ENCODE measurements at places on chromosomes 4 and X.
A peak's percentile ranks its signal among the peaks of the same experiment; 100 is the strongest.

- no peak for DNase-seq
These were observed 126.0 kb upstream of the PAQR3 start for GRCh38 chr4:79065262-79065661.

DNA sequence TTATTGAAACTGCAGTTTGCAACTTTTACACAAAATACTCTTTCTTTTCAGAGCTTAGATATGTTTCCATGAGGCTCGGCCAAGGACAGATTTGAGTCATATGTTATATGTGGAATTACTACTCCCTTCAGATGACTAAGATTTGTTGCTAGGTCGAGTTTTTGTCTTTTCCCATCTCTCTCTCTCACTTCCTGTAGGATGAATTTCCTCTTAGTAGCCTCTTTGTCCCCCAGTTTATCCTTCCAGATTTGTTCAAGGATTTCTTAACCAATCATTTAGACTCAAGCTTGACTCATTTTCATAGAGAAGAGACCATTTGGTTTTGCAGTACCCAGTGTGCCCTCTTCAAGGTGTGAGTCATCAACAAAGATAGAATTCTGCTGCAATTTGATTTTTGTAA, 209.2 kb downstream of the GLUD2 start:
- DNase-seq, result peak; percentile 15

GRCh38 chrX:106581856-106582255, 29.9 kb upstream of the RADX start:
- no peak for DNase-seq

- DNase-seq, result peak; percentile 93
These were observed 39.6 kb downstream of the CCNI start for GRCh38 chr4:77036206-77036605.

GRCh38 chr4:25879587-25879986, 16.8 kb upstream of the SEL1L3 start:
- no peak for DNase-seq

DNA sequence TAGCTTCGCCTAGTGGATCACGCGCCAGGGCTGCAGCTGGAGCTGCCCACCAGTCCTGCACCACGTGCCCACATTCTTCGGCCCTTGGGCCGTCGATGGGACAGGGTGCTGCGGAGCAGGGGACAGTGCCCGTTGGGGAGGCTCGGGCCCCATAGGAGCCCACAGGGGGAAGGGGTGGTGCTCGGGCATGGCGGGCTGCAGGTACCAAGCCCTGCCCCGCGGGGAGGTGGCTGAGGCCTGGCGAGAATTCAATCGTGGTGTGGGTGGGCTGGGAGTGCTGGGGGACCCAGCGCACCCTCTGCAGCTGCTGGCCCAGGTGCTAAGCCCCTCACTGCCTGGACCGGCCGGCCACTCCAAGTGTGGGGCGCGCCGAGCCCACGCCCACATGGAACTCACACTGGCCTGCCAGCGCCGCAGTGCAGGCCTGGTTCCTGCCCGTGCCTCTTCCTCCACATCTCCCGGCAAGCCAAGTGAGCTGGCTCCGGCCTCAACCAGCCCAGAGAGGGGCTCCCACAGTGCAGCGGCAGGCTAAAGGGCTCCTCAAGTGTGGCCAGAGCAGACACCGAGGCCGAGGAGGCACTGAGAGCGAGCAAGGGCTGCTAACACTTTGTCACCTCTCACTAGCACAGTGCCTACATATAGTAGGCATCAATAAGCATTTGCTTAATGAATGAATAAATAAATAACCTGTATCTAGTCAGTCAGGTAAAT, 11.7 kb downstream of the SCFD2 start:
- DNase-seq, result no peak

DNA sequence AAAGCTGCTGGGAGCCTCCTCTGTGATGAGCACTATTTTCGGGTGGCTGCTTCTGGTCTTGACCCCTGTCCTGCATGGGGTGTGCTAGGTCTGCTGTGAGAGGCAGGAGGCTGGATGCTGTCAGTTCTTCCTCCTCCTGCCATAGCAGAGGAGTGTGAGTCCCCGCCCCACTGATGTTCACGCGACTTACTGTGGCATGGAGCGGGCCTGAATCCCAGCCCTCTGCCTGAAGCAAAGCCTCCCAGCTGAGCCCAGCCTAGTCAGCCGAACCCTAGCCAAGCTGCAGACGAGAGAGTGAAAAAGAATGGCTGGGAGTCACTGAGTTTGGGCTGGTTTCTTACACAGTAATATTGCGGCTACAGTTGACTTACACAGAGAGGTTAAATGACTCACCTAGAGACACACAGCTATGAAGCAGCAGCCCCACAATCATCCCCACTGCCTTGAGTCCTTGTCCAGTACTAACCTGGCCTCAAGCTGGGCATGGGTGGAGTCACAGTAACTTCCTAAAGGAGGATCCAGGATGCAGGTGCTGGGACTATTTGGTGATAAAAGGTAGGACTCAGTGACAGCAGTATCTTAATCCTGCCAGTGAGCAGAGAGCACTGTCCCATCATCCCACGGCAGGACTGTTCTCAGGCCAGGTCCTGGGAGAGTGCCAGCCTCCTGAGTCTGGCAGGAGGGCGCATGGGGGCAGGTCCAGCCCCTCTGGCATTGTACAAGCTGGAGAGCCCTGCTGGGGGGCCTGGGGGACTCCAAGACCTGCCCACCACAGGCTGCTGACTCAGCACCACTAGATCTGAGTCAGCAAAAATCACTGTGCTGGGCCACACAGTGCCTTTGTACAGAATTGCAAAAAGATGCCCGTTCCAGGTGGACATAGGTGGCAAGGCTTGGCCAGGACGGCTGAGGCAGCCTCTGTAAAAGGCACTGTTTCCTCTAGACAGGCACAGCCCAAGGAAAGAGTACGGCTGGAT, 60.4 kb upstream of the CRMP1 start:
- DNase-seq, result no peak

DNA sequence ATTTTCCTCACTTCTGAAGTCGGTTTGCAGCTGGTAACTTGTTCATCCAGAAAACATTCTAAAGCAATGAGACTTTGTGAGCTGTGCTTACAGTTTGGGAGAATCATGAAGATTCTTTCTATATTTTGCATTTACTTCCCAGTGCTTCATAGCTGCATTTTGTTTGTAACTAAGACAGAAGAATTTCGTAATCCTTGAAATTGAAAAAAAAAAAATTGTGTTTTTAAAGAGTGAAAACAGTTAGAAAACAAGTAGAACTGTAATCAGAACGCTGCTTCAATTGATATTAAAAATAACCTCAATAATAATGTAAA, 392.4 kb downstream of the UNC5C start:
- no peak for DNase-seq

GRCh38 chr4:2059046-2059725, at the start of gene NAT8L:
NAT8L (plus strand) TSS chr4:2059327; CDS start chr4:2059512, 185 bp downstream.
- no peak for DNase-seq

- peak; percentile 86 for DNase-seq
These were observed 605.9 kb upstream of the DIPK2B start for GRCh38 chrX:45806410-45807121.

GRCh38 chr4:4666693-4667621, 125.1 kb upstream of the STX18 start:
- DNase-seq, result peak; percentile 82

DNA sequence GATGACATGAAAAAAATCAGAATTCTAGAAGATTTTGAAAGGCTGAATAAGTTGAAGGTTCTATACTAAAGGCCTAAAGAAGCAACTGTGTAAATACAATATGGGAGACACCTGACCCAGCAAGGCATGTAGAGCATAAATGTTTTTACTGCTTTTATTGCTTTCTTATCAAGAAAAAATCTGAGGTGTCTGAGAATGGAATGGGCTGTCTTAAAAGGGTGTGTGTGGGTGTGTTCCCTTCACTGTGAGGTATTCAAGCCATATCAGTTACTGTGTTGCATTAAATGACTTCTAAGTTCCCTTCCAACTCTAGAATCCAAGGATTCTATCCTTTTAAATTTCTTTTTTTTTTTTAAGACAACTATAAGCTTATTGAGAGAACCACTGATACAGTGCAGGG, 15.7 kb downstream of the ATP8A1 start:
- DNase-seq, result no peak

DNA sequence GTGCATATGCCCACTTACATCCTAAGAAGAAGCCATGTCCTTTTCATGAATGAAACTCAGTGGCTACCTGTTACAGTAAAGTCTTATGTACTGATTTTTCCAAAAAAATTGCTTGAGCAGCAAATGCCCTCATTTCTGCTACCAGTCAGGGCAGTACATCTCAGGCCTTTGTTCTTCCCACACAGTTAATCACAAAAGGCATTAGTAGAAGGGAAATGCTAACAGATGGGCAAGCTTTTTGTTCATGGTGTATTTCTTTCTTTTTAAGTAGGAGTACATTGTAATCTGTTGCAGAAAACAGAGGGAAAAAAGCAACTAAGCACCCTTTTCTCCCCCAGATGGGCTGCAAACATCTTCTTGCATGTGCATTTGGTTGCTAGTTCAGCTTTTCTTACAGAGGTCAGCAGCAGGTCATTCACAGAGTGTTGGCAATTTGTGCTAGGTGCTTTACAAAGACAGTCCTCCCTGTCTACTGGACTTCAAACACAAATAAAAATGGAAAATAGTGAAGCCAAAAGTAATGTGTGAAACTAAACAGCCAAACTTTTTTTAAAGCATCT, 373.4 kb downstream of the PRDM5 start:
- DNase-seq, result no peak

- no peak for DNase-seq
These were observed 225.5 kb upstream of the ANKRD50 start for GRCh38 chr4:124937993-124938392.

- no peak for DNase-seq
These were observed 296.9 kb downstream of the INPP4B start for GRCh38 chr4:142549248-142549647.

DNA sequence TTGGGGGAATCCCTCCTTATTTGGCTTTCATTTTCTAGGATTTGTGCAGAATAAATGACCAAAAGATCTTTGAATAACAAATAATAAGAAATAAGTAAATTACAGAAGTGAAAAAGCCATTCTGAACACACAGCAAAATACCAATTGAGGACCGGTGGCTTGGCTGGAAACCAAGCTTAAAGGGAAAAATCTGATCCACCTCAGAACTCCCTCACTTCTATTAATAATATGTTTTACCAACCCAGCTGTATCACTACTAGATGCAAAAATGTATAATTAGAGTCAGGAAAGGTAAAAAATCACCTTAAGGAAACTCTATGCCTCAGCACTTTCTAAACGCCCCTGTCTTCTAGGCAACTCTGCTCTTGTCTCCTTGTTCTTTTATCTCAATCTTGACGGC, 77.3 kb downstream of the TSPAN5 start:
- no peak for DNase-seq

DNA sequence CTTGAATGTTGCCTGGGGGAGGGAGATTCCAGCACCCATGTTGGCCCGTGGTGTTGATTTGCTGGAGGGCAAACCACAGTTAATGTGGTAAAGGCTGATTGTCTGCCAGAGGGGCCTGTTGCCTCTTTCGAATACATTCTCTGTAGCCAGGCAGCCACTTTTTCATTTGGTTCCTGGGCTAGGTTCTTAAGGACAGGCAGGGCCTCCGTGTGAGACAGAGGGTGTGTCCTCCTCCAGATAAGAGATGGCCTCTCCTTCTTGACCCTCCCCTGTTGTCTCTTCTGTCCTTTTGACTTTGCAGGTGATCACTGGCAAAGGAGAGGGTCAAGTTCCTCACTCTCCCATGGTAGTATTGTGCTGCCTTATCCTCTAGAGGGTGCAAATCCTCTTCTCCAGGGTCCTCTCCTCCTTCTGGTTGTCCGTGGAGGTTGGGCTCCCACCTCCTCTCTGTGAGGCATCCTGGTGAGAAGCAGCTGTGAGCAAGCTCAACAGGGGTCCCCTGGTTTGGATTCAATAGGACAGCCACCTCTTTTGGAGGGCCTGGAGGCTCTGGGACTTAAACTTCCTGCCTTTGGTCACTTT, 44.9 kb downstream of the ZNF182 start:
- DNase-seq, result peak; percentile 1

GRCh38 chrX:114272096-114272686, 311.7 kb upstream of the HTR2C start:
- no peak for DNase-seq

DNA sequence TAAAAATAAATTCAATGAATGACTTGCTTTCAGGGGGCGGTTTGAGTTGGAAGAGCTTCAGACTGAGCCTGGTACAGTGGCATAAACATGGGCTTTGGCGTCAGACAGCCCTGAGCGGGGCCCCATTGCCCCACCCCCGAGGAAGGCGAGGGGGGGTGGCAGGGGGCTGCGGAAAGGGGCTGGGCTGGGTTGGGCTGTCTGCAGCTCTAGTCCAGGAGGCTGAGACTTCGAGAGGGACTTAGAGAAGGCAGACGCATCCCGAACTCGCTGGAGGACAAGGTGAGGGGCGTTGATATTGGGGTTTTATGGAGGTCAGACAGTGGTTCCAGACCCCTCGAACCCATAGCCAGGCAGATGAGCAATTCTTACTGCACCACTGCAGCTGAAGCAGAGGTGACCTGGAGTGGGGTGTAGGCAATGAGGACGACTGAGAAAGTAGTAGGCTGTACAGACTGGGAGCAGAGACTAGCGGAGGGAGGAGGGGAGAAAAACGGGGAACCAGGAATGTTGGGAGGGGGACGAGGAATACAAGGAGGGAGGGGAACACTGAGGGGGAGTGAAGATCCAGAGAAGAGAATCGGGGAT, at the start of gene MAGED2:
Gene MAGED2, plus strand, starts transcription at position 222 of the 585 bp plus-strand sequence. CDS start 1,587 bp downstream, outside the sequence.
- peak; percentile 42 for DNase-seq

DNA sequence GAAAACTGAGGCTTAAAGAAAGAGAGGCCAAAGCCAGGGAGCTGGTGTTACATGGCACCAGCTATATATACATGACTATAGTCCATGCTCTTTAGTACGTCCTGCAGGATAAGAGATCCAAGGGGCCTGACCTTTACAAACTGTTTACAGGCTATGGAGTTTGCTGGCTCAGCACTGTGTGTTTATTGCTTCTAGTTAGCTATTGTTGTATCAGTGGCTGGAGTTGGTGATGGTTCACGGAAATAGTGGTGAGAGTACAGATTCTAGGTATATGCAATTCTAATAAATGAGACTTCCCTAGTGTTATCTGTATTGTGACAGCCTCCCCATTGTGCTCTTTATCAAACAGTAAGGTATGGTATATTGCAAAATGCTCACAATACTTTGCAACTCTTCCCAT, 46.5 kb downstream of the REPS2 start:
- DNase-seq, result no peak

DNA sequence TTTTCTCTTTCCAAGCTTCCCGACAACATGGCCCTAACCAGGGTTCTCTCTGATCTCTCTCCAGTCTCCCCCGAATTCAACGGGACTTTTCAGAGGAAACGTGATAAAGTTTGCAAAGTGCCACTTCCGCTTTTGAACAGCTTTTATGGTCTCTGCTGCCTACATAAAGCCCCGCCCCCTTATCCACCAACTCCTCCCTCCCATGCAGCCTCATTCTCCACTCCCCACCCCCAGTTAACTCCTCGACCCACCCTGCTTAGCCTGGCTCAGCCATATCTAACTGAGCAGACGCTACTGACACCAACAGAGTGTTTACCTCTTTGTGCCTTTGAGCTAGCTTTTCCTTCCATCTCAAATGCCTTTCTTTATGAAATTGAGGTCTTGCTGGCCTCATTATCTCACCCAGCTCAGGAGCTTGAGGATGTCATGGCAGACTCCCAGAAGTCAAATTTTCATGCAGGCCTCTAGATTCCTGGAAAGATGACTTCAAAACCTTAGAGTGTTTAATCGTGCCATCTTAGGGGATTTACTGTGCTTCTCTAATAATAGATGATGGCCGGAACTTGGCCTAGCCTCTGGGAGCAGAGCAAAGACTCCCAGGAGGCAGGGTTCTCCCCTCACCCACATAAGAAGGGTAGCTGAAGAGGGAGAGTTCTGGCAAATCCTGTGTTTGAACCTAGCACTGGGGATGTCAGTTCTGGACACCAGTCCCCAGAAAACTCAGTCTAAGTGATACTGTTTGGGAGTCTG, 606.0 kb downstream of the BCOR start:
- no peak for DNase-seq

All from fibroblast of skin of back (primary cell).